ENCODE measurements at places on chromosomes 2 and 18. TPM values are rescaled to one million over a fixed set of nuclear protein-coding genes. Genes with fewer than 3 reads are reported as not detected.

- DNase-seq = no peak
- H3K27me3 ChIP-seq = no peaks in the 10 kb centered on the region
- H3K4me1 ChIP-seq = no peaks in the 10 kb centered on the region
- H3K4me3 ChIP-seq = no peak overlapping the region
- H3K36me3 ChIP-seq = no peaks in the 10 kb centered on the region
Measured at GRCh38 chr2:240786871-240787311, 33.1 kb downstream of the KIF1A start.

Gene ALPG
- total RNA-seq = not detected

Gene ALMS1
- total RNA-seq = 48.1 TPM

GRCh38 chr18:51425475-51425874, 228.0 kb upstream of the MEX3C start:
- no peak overlapping the region for H3K4me3 ChIP-seq
- H3K27me3 ChIP-seq = no peaks in the 10 kb centered on the region
- no peaks in the 10 kb centered on the region for H3K4me1 ChIP-seq

GRCh38 chr2:64137996-64138395, 6.2 kb downstream of the PELI1 start:
- H3K36me3 ChIP-seq = peaks cover 4% of the 10 kb centered on the region
- no peak for DNase-seq
- H3K27ac ChIP-seq = no peak overlapping the region
- no peak overlapping the region for H3K4me3 ChIP-seq

DNA sequence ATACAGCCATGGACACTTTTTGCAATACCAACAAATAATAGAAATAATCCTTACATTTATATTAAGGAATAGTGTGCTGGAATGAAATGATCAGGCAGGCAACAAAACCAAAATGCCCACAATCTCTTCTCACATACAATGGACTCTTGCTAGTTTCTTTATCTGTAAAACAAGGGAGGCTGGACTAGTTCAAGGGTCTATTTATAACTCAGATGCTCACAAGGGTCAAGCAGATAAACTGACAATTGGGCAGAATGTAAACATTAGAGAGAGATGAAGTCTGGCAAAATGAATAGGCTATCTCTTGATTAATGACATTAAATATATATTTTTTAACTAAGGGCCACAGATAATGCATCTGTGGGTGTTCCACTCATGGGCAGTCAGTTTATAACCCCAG, 11.4 kb downstream of the PPIL3 start:
- H3K27ac ChIP-seq = no peak overlapping the region
- no peak for DNase-seq
- H3K4me3 ChIP-seq = no peak overlapping the region
- H3K27me3 ChIP-seq = no peaks in the 10 kb centered on the region

DNA sequence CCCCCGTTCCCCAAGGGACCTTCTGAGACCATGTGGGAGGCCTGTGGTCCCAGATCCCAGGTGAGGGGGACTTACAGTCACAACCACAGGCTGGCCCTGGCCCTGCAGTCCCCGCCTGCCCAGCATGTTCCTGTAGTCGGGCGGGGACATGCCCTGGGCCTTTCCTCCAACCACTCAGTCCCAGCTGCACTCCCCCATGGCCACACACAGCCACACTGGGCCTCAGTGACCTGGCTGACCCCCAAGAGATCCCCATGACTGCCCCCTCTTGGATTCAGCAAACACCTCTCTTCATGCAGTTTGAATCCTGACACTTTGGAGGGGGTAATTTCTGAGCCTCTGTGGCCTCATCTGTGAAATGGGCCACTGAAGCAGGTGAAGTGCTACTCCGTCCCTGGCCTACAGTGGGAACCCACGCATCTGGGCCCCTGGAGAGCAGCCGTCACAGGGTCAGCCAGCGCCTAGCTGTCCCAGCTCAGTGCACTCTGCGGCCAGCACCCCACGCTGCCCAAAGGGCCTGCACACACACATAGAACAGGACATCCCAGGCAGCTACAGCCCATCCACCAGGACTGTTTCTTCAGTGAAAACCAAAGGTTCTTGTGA, 12.7 kb upstream of the ARHGEF4 start:
- peak overlapping the region; percentile 58 for H3K4me3 ChIP-seq
- DNase-seq = no peak
- peaks cover 73% of the 10 kb centered on the region for H3K4me1 ChIP-seq
- peak overlapping the region; percentile 95 for H3K27ac ChIP-seq

DNA sequence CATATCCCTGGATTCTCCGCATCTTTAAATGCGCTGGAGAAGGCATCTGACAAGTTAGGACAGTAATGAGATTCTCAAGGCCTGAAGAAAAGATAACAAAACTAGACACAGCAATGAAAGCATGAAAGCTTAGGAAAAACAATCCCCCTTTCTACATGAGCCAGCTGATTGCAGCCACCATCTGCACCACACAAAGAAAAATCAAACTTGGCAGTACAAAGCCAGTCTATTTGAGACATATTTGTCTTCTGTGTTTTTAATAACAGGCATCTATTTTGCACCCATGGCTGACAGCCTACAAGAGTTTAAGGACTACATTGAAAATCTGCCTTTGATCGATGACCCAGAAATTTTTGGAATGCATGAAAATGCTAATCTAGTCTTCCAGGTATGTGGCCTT, 83.6 kb downstream of the TRABD2A start:
- no peaks in the 10 kb centered on the region for H3K27me3 ChIP-seq
- no peak overlapping the region for H3K27ac ChIP-seq
- DNase-seq = no peak
- peaks cover 16% of the 10 kb centered on the region for H3K4me1 ChIP-seq

- peaks cover 13% of the 10 kb centered on the region for H3K4me1 ChIP-seq
- peak overlapping the region; percentile 96 for H3K27ac ChIP-seq
- no peak for DNase-seq
- no peaks in the 10 kb centered on the region for H3K27me3 ChIP-seq
- H3K36me3 ChIP-seq = no peaks in the 10 kb centered on the region
- no peak overlapping the region for H3K4me3 ChIP-seq
Measured at GRCh38 chr2:207311316-207312005, 145.7 kb upstream of the KLF7 start.

Gene CABYR
- 9.5 TPM for total RNA-seq

DNA sequence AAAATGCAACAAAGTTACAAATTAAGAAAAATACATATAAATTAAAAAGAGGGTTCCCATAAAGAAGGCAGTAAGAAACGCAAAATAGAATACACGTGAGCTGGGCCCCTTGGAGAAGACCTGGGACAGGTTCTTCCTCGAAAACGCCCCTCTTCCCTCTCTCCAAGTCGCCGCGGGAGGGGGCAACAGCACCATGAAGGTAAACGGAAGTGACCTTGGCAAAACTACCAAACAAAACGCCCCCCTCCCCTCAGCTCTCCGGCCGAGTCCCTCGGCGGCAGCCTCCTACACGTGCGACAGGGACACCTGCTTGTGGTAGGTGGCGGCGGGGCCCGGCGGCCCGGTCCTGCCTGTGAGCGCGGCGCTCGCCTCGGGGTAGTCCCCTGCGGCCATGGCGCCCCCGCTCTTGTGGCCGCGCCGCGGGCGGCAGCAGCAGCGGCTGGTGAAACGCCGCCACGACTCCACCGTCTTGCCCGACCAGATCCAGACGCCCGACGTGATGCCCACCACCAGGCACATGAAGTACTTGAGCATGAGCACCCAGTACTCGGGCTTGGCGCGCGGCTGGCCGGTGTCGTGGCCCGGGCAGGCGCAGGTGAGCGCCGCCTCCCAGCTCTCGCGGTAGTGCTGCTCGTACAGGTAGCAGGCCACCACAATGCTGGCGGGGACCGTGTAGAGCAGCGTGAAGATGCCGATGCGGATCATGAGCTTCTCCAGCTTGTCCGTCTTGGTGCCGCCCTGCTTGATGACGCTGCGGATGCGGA, 2.8 kb downstream of the FZD5 start:
- H3K27me3 ChIP-seq = peaks cover 82% of the 10 kb centered on the region
- H3K27ac ChIP-seq = no peak overlapping the region
- H3K4me1 ChIP-seq = peaks cover 38% of the 10 kb centered on the region
- H3K4me3 ChIP-seq = peak overlapping the region; percentile 90
- no peak for DNase-seq

DNA sequence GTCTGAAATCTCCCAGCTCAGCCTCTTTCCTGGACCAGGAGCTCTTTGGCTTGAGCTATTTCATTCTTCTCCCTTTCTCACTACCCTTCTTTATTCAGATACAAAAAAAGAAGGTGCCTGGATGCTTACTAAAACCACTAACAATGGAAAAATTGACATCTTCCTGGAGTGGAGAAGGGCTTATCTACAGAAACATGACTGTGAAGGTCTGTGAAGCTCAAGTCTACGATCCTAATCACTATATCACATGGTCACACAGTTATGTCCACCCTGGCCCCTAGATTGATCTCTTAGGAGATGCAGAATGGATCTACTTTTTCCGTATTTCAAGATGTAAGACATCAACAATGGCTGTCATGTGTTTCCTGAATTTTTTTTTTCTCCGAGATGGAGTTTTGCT, 5.7 kb upstream of the KRCC1 start:
- H3K27me3 ChIP-seq = no peaks in the 10 kb centered on the region
- no peaks in the 10 kb centered on the region for H3K4me1 ChIP-seq
- DNase-seq = no peak
- no peaks in the 10 kb centered on the region for H3K36me3 ChIP-seq

DNA sequence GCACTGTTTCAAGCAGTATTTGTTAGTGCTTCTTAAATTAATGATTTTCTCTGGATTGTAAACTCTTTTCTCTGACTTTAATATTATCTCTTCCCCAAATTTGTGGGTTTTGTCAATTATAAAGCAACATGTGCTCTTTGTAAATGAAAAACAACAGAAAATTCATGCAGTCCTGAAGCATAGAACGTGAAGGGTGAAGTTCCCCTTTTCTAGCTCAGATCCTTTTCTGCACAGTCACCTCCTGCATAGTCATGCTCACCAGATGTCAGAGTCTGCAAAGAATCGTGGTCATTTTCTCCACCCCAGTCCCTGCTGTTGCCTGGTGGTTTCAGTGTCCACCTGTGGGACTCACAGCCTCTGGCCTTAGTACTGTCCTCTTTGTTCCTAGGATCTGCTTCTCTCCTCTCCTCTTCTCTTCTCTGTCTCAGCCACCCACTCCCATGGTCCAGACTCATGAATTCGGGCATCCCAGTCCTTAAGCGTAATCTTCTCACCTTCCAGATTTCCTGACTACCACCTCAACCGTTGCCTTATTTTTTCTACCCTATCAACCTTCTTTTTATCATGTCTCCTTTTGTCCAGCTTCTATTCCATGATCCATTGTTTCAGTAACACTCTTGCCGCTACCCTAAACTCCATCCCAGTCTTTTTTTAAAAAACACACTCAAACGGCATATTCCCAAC, 229.1 kb downstream of the RTP5 start:
- no peak overlapping the region for H3K27ac ChIP-seq
- H3K27me3 ChIP-seq = peaks cover 5% of the 10 kb centered on the region

Gene HOXD4
- total RNA-seq = 1.3 TPM

Gene RFTN2
- 20.6 TPM for total RNA-seq

- H3K27me3 ChIP-seq = no peaks in the 10 kb centered on the region
- H3K36me3 ChIP-seq = no peaks in the 10 kb centered on the region
- DNase-seq = no peak
- H3K4me3 ChIP-seq = no peak overlapping the region
- no peak overlapping the region for H3K27ac ChIP-seq
- H3K4me1 ChIP-seq = peaks cover 60% of the 10 kb centered on the region
Measured at GRCh38 chr2:9641641-9642040, 10.8 kb upstream of the YWHAQ start.

DNA sequence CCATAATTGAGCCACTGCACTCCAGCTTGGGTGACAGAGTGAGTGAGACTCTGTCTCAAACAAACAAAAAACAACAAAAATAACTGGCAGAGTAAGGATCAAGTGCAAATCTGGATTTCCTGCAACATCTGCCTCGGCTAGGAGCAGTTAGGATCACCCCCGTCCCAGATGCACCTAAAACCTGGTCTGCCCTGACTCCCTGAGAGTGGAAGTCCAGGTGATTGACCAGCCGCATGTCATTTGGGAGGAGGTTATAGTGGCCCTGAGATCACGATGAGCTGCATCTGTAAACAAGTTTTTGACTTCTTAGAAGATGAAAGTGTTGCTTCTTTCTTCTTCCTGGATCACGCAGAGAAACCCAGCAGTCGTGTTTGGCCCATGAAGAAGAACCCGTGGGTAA, 5.0 kb upstream of the ESPNL start:
- DNase-seq = no peak
- no peak overlapping the region for H3K4me3 ChIP-seq
- H3K27ac ChIP-seq = peak overlapping the region; percentile 50

GRCh38 chr2:168194784-168195522, 52.4 kb downstream of the STK39 start:
- H3K27ac ChIP-seq = no peak overlapping the region
- peaks cover 5% of the 10 kb centered on the region for H3K36me3 ChIP-seq
- peaks cover 36% of the 10 kb centered on the region for H3K4me1 ChIP-seq

Gene IWS1
- total RNA-seq = 63.0 TPM

Gene SCYGR3
- not detected for total RNA-seq

Gene PCGF1
- 30.0 TPM for total RNA-seq

- peaks cover 9% of the 10 kb centered on the region for H3K4me1 ChIP-seq
- peaks cover 8% of the 10 kb centered on the region for H3K36me3 ChIP-seq
- peak overlapping the region; percentile 48 for H3K27ac ChIP-seq
- DNase-seq = no peak
Measured at GRCh38 chr2:135563793-135564192, 32.5 kb downstream of the R3HDM1 start.

Gene LIMS4
- total RNA-seq = 0.75 TPM

- H3K27me3 ChIP-seq = no peaks in the 10 kb centered on the region
- H3K27ac ChIP-seq = no peak overlapping the region
- no peak overlapping the region for H3K4me3 ChIP-seq
- DNase-seq = no peak
- H3K36me3 ChIP-seq = peaks cover 10% of the 10 kb centered on the region
Measured at GRCh38 chr2:168642873-168643272, 159.6 kb upstream of the NOSTRIN start.

DNA sequence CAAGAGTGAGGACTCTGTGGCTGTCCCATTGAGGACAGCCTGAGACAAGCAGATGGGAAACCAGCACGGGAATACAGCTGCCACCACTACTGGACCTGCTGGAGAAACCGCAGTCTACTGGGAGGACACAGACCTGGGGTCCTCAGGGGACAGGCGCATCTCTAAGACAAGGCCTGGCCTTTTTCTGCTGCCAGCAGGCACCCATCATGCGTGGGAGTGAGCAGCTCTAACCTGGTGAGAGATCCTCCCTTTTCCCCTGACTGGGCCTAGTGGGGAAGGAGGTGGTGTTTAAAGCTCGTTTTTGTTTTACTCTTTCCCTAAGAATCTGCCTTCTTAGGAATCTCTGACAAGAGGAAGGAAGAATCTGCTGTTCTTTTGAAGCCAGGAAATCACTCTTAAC, 36.6 kb downstream of the CYRIA start:
- no peak for DNase-seq
- H3K36me3 ChIP-seq = no peaks in the 10 kb centered on the region
- H3K27ac ChIP-seq = no peak overlapping the region
- peaks cover 61% of the 10 kb centered on the region for H3K4me1 ChIP-seq
- no peaks in the 10 kb centered on the region for H3K27me3 ChIP-seq

Gene SULT1C2
- 0.19 TPM for total RNA-seq

Gene CROCC2
- total RNA-seq = not detected

- no peak overlapping the region for H3K27ac ChIP-seq
- H3K4me1 ChIP-seq = peaks cover 11% of the 10 kb centered on the region
- no peaks in the 10 kb centered on the region for H3K27me3 ChIP-seq
- H3K36me3 ChIP-seq = peaks cover 5% of the 10 kb centered on the region
- H3K4me3 ChIP-seq = no peak overlapping the region
Measured at GRCh38 chr2:29662861-29663260, 258.5 kb downstream of the ALK start.

Gene PTH2R
- not detected for total RNA-seq

All from neural crest cell (in vitro differentiated cells).